Left colon (tissue), 2 donors: ENCODE measurements at places on chromosomes 16 and 17. TPM values are rescaled to one million over a fixed set of nuclear protein-coding genes. Genes with fewer than 3 reads are reported as not detected.

DNA sequence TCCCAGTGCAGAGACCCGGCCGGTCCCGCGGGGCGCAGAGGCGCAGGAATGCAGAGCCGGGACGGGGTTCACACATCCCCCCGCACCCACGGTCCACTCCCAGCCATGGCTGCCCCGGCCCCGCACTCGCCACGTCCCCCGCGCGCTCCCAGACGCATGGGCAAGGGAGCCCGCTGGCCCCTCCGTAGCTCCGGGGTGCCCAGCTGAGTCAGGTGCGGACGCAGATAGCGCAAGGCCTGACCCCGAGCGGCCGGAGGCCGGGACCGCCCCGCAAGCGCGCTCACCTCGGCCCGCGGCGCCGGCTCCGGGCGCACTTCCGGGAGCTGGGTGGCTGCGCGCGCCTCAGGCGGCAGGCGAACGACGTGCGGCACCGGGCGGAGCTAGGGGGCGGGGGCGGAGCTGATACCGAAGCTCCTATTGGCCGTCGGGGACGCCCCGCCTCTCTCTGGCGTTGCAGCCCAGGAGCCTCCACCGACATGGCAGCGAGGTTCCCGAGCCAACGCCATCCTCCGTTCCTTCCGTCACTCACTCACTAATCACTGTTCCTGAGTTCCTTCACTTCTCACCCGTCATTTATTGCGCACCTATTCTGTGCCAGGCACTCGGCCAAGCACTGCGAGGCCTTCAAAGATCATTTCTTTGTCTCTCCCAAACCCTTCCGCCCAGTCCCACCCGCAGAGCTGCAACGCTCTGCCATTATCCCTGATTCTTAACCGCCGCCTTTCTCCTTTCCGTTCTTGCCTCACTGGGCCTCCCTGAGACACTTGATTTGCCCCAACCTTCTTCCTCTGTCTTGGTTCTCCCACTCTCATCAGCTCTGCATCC, at the start of gene ZNF18:
Gene ZNF18, minus strand, starts transcription at position 329 of the 825 bp plus-strand sequence. CDS start 4,646 bp downstream, outside the sequence.
- DNase-seq = peak; percentile 97

GRCh38 chr16:67641779-67642708, 2.9 kb upstream of the CARMIL2 start:
- no peak for DNase-seq

GRCh38 chr17:6457688-6458459, 13.6 kb downstream of the PIMREG start:
- peak; percentile 75 for DNase-seq

DNA sequence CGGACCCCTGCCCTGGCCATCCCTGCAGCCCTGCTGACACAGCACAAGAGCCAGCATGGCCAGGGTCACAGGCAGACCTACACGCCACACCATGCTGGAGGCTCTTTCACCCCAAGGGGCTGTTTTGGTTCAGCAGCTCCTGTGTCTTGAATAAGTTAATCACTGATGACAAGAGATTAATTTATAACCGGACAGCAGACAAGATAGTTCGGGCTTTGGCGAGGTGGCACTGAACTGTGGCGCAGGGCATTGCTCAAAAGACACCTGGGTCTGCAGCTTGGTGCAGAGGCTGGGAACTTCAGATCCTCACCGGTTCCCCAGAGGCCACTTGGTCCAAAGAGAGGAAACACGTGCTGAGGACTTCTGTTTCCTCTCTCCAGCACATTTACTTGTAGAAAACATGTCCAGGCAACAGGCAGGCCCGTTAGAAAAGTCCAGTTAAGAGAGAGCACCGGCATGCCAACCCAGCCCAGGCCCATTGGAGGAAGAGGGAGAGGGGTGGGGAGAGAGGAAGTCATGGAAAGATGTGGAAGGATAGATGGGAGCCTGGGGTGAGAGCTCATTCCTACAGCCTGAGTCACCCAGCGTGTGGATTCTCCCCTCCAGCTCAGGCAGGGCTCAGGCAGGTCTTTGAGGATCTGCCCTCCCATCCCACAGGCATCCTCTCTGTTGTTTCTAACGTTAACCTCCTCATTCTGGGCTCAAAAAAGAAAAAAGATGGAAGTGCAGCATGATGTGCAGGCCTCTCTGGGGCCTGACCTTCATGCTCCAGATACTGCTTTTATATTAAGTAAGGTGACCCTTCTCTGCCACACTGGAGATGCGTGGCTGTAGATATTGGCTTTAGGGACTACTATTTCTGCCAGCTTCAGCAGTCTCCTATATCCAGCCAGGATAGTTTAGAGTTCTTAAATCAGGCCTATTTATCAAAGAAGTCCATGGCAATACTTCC, 80.0 kb upstream of the HNF1B start:
- DNase-seq = no peak

CLEC18C gene
- not detected for total RNA-seq

GRCh38 chr16:59690216-59690615, 956.1 kb upstream of the GOT2 start:
- DNase-seq = no peak

CRHR1 gene
- total RNA-seq = not detected

HLF gene
- 0.70 TPM for total RNA-seq

KRT32 gene
- not detected for total RNA-seq

GRCh38 chr17:71342737-71343136, 778.1 kb upstream of the SOX9 start:
- no peak for DNase-seq

DNA sequence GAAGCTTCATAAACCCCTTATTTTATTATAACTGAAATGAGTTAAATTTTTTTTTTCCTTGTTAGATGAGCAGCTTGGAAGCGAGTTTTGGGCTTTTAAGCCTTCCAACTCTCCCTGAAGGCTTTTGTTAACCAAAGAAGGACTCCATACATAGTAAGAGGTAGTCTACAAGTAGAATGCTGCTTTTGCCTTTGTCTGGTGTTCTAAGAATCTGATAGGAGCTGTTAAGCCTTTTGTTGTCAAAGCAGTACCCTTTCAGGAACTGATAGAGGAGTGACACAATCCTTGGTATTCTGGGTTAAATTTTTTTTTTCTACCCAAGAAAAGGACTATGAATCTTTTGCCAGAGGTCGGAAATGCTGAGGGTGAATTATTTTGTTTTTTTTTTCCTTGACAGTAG, 26.1 kb downstream of the MAP2K4 start:
- DNase-seq = no peak

DNA sequence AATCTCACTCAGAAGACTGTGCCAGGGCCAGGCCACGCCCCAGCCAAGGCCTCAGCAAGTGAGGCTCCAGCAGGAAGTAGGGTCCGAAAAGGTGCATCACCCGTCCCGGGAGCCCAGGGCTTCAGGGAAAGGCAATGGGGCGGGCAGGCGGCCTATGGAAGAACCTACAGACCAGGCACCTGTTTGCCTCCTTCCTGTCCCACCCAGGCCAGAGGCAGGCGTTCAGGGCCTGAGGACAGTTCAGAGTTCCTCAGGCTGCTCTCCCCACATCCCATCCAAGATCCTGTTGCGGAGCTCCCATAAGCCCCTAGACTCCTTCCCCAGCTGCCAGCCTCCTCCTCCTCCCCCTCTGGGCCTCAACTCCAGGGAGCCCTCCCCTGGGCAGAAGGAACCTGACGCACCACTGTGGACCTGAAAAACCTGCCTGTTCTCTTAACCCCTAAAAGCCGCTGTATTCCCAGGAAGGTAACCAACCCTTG, 2.3 kb downstream of the CLUH start:
- peak; percentile 87 for DNase-seq

GRCh38 chr16:87331241-87331801, 14.1 kb upstream of the C16orf95 start:
- DNase-seq = no peak

TM4SF5 gene
- total RNA-seq = 17.3 TPM

DNA sequence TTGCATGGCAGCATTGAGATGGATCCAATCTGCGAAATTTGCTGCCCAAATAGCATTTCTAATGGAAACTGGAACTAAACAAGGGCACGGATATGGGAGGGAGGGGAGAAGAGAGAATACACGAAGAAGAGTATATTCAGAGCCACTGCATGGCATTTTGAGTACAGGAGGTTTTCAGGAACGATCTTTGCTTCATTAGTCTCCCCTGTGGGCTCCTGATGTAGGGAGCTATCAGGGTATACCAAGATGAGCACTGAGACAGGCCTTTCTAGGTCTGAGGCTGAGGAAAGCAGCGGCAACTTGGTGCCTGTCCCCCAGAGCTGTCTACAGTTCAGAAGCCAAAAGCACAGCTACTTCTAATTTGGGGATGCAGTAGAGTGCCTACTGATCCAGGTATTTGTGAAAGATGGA, 257.7 kb upstream of the PMFBP1 start:
- no peak for DNase-seq

DNA sequence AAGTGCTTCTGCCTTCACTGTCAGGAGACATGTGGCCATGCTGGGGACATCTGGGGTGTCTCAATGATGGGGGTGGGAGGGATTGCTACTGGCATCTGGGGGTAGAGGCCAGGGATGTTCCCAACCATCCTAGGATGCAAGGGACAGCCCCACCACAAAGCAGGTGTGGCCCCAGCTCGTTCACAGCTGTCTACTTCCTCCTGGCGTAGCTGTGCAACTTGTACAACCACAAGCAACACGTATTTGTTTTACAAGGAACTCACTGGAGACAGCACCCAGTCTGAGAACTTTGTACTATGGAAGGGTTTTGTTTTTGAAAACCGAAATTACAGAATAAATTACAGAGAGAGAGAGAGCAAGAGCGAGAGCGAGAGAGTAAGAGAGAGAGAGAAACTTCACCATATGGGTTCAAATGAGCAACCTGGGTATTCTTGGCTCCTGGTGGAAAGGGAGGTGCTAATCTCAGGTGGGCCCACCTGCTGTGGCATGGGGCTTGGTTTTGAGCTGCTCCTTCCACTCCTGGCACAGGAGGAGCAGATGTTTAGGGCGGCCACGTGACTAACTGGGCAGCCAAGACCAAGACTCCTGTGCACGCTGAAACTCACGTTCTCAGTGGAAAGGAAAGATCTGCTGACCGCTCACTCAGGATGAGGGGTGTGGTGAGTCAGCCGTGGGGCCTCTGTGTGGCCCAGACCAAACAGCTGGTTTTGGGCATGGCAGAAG, 17.5 kb upstream of the TNFRSF13B start:
- peak; percentile 74 for DNase-seq

DNA sequence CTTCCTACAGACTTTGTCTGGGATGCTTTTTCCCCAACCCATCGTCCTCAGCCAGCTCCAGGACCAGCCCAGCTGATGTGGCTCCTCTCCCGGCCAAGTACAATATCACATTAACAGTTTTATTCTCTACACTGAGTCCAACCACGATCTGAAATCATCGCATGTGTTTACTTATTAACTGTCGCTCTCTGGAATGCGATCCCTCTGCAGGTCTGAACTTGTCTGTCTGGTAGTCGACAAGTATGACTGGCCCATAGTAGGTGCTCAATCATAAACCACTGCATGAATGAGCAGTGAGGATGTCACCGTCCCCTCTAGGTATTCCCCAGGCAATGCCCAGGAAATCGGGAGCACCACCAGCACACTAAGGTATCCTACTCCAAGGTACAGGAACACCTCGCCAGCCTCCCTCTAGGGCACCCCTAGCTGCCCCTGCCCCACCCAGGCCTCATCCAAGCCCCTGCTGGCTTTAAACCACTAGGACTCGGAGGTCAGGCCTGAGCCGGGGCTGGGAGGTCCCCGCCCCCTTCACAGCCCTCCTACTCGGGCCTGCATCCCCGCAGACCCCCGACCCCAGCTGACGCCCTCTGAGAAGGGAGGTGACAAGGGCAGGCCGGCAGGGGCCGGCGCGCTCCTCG, 27.7 kb downstream of the RTN4RL1 start:
- no peak for DNase-seq

DNA sequence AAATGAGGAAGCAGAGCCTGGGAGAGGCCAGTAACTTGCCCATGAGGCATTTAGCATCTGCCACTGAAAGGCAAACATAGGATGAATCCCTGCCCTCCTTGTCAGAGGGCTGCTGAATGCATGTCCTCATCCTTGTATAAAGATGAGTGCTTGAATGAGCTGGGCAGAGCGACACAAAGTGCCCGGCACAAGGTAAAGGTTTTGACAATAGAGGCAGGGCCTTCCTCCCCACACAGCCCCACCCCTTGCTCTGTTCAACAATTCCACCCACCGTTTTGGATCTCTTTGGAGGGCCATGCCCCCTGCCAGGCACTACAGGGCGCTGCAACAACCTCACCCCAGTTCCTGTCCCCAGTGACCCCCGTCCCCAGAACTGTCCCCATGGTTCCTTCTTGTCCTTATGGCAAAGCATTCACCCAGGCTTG, 1.4 kb upstream of the KRT19 start:
- peak; percentile 31 for DNase-seq

DPEP1 gene
- 0.73 TPM for total RNA-seq

- no peak for DNase-seq
Measured at GRCh38 chr16:23045025-23045424, 104.2 kb downstream of the USP31 start.

- no peak for DNase-seq
Measured at GRCh38 chr17:60613325-60613724, 13.3 kb downstream of the PPM1D start.

DNA sequence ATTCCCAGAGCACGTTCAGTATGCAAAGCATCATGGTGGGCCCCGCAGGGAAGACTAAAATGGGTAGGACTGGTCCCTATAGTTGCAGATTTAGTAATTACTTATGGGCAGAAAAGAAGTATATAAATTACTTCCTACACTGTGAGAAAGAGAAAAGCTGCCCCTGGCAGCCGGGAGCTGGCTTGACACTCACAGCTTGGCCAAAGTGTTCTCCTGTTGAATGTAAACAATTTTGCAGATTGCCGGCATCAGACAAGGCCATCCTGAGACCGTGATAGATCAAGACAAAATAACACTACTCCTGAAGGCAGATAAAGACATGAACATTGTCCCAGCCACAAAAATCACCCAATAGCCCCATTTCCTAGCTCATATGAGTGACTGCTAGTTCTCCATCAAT, 98.5 kb downstream of the MARF1 start:
- no peak for DNase-seq

- no peak for DNase-seq
Measured at GRCh38 chr16:86906623-86907022, 328.3 kb downstream of the FOXL1 start.

DNA sequence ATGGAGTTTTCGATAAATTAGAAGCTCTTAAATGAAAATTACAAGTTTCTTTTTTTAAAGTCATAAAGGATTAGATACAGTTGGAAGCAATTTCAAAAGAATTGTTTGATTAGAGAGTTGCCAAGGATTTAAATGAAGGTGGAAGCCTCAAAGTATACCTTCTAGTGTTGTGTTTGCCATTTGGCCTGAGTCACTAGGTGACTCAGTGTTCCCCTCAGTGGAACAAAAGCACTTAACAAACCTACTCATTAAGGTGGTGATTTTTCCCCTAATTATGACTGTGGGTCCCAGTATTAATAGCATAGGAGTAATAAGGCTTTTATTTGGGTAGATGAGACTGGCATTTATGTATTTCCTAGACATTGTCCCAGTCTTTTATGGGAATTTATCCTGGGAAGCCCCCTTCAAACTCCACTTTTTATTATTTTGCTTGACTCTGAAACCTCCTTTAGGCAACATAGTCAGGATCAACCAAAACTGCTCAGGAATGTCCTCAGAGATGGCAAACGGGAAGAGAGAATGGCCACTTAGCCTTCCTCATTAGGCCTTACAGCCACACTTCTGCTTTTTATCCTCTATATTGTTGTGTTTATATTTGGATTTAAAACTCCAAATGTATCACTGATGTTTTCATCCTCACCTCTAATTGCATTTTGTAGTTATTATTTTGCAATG, 161.0 kb downstream of the FTO start:
- DNase-seq = no peak

- no peak for DNase-seq
Measured at GRCh38 chr17:34254146-34254545, 939 bp upstream of the CCL2 start.

GRCh38 chr17:47708864-47709541, 15.0 kb downstream of the TBKBP1 start:
- no peak for DNase-seq

- DNase-seq = peak; percentile 21
Measured at GRCh38 chr16:72400257-72401083, 228.5 kb upstream of the PMFBP1 start.
